ENCODE measurements at places on chromosomes 16 and 17.

GRCh38 chr16:67413978-67414911 is 2.0 kb downstream of the ZDHHC1 start:
- no peak for DNase-seq

GRCh38 chr17:74295625-74296547 is 21.9 kb downstream of the DNAI2 start:
- no peak for DNase-seq

GRCh38 chr16:27768651-27769272 is 218.8 kb downstream of the KATNIP start:
- DNase-seq, result no peak

DNA sequence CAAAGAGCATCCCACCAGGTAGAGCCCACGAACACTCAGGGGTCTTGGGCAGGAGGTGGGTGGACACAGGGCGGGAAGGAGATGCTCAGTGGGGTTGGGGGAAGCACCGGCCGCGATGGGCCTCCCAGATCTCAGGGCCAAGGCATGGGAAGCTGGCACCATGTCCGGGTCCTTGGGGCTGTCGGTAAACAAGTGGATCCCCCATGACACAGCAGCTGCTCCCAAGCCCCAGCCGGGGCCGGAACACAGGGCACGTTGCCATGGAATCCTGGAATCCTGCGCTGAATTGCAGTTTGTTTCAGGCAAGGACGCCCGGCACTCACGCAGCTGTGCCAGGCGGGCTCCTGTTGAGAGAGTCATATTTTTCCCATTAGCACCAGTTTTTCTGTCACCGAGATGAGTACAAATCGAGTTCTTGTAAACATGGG is 23.0 kb upstream of the CHMP6 start:
- DNase-seq, result no peak

DNA sequence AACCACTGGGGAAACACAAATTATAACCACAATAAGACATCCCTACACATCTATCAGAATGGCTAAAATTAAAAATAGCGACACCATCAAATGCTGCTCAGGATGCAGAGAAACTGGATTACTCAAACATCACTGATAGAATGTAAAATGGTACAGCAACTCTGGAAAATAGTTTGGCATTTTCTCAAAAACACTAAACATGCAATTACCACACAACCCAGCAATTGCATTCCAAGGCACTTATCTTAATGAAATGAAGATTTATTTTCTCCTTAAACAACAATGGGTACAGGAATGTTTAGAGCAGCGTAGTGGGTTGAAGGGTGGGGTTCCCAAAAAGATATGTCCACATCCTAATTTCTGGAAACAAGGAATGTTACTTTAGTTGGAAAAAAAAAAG is 309.0 kb upstream of the PMFBP1 start:
- no peak for DNase-seq

- DNase-seq, result no peak
Observed at GRCh38 chr16:57106767-57107166, 14.4 kb downstream of the CPNE2 start.

- DNase-seq, result no peak
Observed at GRCh38 chr17:33686171-33686570, 393.1 kb upstream of the ASIC2 start.

GRCh38 chr17:52524096-52524637 is 365.7 kb upstream of the CA10 start:
- no peak for DNase-seq

GRCh38 chr16:50301626-50302471 is 35.5 kb downstream of the ADCY7 start:
- no peak for DNase-seq

GRCh38 chr16:9900576-9900975 is 281.7 kb downstream of the GRIN2A start:
- DNase-seq, result no peak

GRCh38 chr17:2253768-2254406 is 49.7 kb downstream of the SMG6 start:
- no peak for DNase-seq

DNA sequence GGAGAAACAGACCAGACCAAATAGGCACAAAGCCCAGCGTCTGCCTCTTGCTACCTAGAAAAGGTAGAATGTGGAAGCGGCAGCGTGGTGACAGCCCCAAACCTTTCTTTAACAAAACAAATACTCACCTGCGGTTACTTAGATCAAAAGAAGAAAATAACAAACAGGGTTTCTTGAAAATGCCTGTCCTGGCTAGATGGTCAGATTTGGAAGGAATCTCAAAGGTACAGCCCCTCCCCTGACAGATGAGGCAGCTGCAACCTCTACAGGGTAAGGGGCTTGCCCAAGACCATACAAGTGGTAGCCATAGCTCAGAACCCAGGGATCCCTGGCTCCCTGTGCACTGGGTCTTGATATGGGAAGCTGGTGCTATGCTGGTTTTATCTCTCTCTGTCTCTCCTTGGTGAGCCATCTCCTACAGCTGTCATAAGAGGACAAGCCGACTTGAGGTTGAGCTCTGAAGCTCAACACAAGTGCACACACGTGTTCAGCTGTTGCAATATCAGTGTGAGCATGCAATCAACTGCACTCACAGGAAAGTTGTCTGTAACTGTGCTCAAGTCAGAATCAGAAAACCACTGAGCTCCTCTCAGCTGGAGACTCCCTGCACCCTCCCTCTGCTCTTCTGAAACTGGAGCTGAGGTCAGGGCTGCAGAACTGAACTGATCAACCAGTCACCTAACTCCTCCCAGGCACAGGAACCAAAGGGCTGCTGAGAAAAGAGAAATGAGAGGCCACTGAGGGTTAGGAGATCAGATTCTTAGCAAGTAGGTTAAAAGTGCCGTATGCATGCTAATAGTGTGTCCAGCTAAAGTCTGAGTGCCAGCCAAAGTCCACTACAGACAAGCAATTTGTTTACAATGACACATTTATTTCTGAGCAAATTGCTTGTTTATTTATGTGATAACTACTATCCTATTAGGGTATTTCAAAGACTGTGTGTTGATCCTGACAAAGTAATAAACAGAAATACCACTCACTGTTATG is 6.1 kb upstream of the RNF157 start:
- DNase-seq, result no peak

DNA sequence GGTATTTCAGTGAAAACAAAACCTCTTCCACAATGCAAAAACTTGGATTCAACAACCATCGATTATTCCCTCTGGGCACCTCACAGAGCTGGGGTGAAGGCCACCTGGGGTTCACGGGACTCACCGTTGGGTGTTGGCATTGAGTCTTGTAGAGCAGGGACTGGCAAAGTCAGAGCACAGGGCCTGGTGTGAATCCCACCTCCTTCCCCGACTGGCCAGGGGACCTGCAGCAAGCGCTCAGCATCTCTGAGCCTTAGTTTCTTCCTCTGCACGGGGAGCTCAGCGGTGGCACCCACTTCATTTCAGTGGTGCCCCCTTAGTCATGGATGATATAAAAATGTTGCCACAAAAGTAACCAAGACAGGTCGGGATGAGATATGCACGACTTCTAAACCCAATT is 100.4 kb downstream of the METRNL start:
- DNase-seq, result no peak

DNA sequence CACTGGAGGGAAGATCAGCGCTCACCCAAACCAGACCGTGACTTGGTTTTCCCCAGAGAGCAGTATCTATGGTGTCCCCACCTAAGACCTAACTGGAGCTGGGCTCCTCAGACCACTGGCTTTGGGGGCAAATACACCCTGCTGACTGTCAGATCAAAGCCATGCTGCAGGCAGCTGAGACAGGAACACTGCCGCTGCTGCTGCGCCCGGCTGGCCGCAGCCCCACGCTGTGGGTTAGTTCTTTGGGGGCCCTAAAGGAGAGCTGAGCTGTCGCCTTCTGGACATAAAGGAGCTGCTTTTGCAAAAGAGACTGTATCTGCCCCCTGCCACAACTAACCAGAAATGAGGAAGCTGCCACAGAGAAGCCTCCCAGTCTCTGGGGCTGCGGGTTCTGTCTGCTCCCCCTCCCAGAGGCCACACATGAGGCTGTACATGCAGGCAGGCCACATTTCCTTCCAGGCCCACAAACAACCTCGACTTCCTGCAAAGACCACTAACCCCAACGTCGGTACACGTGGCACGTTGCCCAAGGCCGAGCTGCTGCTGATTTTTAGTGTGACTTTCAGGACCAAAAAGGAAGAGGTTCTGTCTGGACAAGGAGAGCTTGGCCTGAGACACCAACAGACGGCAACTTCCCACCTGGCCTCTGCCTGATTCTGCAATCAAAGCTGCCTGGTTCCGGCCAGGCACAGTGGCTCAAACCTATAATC is 18.2 kb upstream of the ABR start:
- no peak for DNase-seq

DNA sequence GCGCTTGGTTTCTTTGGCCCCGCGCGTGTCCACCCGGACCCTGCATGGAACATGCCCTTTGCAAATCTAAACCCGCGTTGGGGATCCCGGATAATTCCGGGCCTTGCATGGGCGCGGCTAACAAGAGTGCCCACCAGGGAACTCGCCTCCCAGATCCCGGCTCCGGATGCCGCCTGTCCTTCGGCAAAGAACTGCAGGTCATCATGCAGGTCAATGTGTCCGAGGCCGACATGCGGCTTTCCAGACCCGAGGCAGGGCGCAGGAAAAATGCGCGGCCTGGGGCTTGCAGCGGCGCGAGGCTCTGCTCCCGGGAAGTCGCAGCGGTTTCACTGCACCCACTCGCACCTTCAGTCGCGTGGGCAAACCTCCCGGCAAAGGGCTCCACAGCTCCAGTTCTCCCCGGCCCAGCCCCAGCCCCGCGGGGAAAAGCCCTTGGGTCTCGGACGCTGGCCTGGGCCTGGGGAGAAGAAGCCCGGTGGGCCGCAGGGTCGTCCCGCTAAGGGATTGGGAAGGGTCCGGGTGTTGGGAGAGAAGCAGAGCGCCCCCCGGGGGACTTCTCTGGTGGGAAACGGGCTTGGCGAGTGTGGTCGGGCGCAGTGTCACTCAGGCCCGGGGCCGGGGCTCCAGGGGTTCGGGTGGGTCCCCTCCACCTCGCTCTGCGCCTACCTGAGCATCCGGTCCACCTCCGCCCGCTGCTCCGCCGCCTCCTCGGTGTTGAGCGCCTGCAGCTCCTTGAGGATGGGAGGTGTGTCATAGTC is 805 bp downstream of the HNF1B start:
- DNase-seq, result no peak

DNA sequence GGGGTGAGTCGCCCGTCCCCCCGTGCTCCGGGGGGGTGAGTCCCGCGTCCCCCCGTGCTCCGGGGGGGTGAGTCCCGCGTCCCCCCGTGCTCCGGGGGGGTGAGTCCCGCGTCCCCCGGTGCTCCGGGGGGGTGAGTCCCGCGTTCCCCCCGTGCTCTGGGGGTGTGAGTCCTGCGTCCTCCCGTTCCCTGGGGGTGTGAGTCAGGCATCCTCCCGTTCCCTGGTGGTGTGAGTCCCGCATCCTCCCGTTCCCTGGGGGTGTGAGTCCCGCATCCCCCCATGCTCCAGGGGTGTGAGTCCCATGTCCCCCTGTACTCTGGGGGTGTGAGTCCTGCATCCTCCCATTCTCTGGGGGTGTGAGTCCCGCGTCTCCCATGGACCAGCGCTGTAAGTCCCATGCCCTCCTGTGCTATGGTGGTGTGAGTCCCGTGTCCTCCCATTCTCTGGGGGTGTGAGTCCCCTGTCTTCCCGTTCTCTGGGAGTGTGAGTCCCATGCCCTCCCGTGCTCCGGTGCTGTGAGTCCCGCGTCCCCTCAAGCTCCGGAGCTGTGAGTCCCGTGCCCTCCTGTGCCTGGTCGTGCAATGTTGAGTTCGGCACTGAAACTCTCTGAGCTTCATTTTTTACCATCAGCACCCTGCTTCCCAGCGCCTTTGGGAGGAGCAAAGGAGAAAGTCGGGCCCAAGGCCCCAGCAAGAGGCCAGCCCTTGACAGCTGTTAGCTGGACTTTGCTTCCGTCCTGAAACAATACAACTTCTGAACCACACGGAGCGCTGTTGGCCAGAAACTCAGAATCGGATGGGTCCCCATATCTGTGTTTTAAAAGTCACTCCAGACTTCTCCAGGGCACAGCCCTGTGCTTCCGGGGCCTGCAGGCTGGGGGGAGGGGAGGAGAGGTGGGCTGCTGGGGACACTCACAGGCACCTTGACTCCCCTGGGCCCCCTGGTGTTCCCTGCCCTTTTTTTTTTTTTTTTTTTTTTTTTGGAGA is 11.5 kb upstream of the ZC3H18 start:
- DNase-seq, result peak; percentile 38

GRCh38 chr17:76053246-76054111 is 18.8 kb downstream of the SRP68 start:
- peak; percentile 20 for DNase-seq

DNA sequence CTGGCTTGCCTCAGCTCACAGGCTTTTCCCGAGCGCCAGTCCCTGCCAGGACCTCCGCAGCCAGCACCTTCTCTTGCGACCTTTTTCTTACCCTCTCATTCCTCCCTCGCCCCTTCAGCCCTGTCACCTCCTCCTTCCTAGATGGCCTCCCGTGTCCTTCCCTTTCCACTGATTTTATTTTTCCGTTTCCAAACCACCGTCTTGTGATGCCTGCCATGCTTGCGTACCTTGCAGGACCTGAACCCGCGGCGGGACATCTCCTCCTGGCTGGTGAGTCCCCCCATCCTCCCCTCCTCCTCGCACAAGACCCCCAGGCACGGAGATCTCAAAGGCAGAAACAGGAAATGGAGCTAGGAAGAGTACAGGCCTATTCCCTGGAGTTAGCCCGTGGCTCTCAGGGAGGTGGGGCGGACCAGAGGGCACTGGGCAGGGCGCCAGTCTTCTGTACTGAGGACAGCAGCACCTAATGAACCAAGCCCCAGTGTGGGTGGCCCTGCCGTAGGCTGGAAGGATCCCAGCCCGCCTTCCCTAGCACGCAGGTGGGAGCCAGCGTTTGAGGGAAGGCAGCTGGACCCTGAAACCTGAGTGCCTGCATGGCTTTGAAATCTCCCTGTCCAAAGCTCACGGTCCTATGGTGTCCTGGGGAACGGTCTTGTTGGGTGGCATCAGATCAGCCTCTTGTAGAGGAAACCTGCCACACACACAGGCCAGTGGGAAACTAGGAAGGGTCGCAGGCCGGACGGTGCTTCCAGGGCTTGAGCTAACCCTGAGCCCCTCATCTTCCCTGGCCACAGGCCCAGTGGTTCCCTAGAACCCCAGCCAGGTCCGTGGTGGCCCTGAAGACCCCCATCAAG is 612 bp downstream of the CISD3 start:
- no peak for DNase-seq

DNA sequence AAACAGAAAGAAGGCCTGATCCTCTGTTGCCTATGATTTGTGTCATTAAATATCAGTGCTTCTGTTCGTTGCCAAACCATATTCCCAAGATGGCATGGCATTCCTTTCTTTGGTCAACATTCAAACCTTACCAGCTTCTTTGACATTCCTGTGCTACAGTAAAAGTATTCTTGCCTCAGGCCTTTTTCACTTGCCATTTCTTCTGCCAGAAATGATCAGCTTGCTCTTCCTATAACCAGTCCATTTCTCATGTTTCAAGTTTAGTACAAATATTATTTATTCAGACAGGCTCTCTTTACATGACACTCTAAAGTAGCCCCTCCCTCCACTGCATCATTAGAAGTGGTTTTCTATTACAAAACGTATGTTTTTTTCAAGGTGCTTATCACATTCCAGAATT is 278.3 kb downstream of the KCNJ2 start:
- DNase-seq, result no peak

Measured in AG04450 (cell line).